Caki2 (cell line): ENCODE measurements at places on chromosomes 1 and 21.
A peak's percentile ranks its signal among the peaks of the same experiment; 100 is the strongest.

GRCh38 chr1:23211955-23212354, 5.3 kb downstream of the HTR1D start:
- DNase-seq: no peak

DNA sequence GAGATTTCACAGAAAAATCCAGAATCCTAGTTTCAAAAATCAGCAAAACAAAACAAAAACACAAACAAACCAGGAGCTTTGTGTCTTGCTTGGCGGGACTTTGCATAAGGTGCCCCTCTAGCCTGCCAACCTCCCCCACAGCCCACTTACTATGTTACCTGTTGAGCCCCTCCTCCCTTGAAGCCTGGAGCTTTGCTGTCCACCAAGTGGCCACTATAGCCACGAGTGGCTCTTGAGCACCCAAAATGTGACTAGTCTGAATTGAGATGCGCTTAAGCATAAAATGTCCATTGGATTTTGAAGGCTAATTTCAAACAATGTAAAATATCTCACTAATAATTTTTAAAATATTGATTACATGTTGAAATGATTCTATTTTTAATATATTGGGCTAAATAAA, 12.2 kb downstream of the TFAP2E start:
- no peak for DNase-seq

- no peak for DNase-seq
Observed at GRCh38 chr1:226029093-226029496, 30.0 kb upstream of the SDE2 start.

DNA sequence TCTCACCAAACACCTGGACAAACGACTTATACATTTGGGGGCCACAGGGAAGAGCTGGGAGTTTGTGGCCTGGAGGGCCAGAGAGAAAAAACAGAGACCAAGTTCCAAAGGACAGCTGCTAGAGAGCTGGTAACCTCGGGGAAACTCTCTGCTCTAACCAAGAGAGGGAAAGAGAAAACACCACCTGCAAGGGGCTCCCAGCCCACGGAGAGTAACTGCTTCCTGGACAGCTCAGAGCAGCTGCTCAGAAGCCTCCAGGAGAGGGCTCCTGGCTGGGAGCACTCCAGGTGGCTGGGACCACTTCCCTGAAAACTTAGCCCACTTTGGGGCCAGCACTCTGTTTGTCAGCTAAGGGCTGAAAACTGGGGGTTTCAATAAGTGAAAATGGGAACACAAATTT, 154.8 kb upstream of the GRIK3 start:
- DNase-seq: no peak

GRCh38 chr1:109634292-109634691, 14.7 kb downstream of the AMPD2 start:
- no peak for DNase-seq

GRCh38 chr1:91779548-91780021, 106.4 kb downstream of the TGFBR3 start:
- no peak for DNase-seq

GRCh38 chr1:21634806-21635535, 34.2 kb downstream of the RAP1GAP start:
- peak; percentile 85 for DNase-seq

DNA sequence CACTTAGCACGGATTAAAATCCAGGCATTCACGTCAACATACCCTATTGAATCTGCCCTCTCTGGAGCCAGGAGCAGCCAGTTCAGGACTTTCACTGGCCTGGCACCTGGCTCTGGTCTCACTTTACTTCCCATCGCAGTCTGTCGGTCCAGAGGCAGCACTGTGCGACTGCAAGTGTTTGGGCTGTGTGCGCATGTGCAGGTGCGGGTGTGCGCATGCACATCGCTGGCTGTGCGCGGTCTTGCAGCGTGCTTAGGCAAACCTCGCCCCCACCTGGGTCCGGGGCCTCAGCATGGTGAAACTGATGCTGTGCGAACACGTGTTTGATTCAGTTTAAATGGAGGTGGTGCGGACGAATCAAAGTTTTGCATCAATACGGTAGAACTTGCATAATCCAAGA, 38.0 kb downstream of the ATF3 start:
- DNase-seq: no peak

GRCh38 chr1:162498496-162498810, 835 bp downstream of the UHMK1 start:
- DNase-seq: no peak

DNA sequence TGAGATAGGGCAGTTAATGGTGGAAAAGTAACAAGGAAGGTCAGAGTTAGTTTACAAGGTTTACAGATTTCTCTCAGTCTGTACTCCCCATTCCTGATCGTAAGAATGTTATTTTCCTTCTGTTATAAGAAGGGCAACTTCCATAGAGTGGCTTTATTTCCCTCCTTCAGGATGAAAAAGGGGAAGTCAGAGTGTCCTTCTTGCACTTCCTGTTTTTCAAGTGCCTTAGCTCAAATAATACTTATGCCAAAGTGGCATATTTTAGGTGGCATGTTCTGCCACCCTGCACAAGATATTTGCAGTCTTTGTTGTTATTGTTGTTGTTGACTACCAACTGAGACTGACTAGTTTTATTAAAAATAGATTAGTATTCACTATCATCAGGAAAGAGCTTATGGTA, 730.7 kb upstream of the ADGRL4 start:
- no peak for DNase-seq

- no peak for DNase-seq
Observed at GRCh38 chr21:16085421-16085820, 355.6 kb downstream of the USP25 start.

DNA sequence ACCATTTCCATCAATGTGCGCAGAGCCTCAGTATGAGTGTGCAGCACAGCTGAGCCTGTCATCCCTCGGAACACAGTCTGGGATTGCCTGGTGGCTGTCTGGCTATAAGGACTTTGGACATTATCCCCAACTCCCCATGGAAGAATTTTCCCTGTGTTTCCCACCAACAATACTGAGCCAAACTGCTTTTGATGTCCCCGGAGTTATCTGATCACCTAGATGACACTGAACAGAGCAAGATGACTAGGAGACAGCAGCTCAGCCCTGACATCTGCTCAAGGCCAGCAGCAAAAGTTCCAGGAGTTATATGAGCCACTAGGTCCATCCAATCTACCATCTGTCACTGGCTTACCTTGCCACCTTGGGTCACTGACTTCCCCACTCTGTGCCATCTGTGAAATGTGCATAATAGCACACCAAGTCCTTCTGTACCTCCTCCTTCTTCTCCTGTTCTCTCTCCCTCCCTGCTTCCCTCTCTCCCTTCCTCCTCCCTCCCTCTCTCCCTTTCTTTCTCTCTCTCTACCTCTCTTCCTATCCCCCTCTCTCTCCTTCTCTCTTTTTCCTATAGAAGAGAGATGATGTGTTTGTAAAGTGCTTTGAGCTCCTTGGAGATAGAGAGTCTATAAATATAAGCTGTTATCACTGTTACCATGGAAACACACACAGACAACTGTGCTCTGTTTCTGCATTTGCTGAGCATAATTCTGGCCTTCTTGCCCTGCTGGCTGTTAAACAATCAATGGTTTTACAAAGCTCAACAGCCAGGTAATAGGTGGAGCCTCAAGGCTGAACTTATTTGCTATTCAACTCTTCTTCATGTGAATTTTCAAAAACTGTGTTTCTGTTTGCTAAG, 19.7 kb upstream of the ATP1B1 start:
- peak; percentile 50 for DNase-seq

- DNase-seq: no peak
Observed at GRCh38 chr1:30226648-30227047, 496.7 kb downstream of the MATN1 start.

DNA sequence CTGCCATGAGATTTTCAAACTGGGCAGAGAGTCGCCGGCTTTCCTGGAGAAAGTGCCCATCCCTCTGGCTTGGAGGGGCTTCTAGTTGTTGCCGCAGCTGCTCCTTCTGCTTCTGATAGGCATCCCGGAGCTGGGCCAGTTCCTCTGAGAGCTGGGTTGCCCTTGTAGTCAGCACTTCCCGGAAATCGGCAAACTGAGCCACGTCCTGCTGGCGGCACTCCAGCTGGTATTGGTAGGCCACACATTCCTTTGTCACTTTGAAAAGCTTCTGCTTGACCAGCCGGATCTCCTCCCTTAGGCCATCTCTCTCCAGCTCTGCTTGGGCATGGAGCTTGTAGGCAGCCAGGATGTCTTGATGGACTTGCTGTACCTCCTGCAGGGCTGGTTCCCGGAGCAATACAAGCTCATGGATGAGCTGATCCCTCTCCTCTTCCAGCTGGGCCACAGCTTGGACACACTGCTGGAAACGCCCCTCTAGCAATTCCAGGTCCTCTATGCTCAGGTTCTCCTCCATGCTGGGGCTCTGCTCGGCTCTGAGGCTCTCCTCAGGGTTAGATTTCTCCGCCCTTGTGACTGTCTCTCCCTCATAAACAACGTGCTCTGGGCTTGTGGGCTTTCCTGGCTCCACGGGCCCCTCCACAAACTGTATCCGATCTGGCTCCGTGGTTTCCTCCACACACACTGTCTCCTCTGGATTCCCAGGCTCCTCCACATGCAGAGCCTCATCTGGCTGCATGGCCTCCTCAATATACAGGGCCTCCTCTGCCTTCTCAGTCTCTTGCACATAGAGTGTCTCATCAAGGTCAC, 7.3 kb downstream of the SYNC start:
- no peak for DNase-seq

- no peak for DNase-seq
Observed at GRCh38 chr1:164774413-164774812, 215.4 kb downstream of the PBX1 start.

- DNase-seq: no peak
Observed at GRCh38 chr1:85460555-85461088, 4.3 kb downstream of the DDAH1 start.

GRCh38 chr1:115665319-115666096, 23.7 kb downstream of the VANGL1 start:
- DNase-seq: no peak

DNA sequence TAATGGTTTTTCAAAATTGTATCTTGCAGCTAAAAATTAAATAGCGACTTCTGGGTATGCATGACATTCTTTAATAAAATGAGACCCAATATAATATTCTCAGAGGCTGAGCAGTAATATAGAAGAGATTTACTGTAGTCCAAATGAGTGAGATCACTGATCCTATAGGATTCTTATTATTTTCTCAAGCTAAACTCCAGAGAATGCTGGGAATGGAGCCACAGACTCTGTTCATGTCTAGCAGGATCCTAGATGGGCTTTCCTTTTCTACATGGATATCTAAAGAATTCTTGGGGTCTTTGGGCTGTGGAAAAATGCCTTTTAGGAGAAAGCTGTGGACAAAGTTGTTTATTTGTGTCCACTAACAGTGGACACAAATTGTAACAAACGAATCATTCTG, 150.7 kb upstream of the ZNF644 start:
- no peak for DNase-seq

- DNase-seq: no peak
Observed at GRCh38 chr1:64850846-64851245, 106.0 kb downstream of the RAVER2 start.

- DNase-seq: no peak
Observed at GRCh38 chr1:175182201-175182746, 10.3 kb downstream of the KIAA0040 start.

- DNase-seq: no peak
Observed at GRCh38 chr21:46138383-46138970, 16.9 kb downstream of the FTCD start.

- DNase-seq: no peak
Observed at GRCh38 chr21:35905963-35906345, 154.4 kb downstream of the SETD4 start.

DNA sequence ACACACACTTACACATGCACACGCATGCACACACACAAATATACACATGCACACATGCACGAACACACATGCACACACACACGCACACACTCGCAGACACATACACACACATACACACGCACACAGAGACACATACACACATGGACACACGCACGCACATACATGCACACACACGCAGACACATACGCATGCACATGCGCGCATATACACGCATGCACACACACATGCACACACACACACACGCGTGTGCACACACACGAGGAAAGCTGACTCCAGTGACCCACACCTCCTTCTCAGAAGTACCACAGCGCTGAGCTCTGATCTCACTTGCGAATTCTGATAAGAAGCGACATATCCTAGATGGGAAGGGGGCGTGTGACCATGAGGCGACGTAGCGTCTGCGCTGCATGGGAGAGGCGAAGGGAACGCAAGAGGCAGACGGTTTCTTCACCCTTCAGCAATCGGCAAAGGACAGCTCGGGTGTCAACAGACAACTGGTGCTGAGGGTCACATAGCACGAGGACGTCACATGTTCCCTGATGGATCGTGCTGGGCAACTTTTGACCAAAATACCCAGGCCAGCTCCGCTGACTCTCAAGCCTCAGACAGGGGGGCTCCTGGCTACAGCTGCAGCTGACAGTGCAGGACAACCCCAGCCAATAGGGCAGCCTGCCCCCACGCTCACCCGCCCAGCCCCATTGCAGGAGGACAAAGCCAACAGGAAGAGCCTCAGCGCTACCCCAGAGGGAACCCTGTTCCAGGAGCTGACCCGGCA, 16.0 kb upstream of the PDE9A start:
- DNase-seq: no peak

DNA sequence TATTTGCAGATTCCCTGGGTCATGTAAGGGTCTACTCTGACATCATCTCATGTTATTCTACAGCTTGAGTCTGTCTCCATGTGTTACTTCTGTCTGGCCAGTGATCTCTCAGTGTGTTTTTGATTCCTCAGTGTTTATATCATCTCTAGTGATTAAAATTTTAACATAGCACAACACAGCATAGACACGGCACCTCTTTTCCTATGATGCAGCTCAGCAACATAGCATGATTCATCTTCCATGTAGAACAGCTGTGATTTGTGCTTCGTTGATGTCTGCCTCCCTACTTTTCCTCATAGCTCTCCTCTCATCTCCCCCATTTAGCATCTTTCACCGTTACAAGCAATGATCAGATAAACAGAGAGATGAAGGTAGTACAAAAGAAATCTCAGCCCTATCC, 163.9 kb upstream of the DPT start:
- no peak for DNase-seq

DNA sequence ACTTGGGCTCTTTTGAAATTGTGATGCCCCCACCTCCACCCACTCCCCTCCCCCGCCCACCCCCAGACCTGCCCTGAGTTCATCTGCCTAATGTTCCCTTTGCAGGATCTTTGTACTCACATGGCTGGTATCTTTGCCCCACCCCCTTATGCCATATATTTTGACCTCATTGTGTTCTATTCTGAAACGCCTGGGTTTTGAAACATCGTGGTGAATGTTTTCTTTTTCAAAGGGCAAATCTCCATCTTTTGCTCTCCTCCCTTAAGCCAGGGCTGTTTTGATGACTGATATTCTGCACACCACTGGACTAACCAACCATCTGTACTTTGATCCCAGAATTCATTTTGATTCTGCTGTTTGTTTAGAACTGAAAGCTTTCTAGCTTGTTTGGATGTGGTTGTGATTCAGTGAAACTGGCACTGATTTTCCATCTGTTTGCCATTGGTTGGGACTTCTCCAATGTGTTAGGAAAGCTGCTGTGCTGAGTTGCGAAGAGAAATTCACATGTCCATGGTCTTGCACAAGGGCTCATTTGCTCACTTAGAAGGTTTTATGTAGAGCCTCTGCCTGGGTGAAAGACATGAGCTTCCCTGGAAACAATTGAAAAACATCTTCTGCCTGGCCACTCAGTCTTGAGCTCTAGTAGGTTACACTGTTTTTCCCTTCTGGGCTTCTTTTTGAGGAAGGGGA, 16.5 kb downstream of the SMAP2 start:
- DNase-seq: no peak

GRCh38 chr1:97925151-97925550, 4.3 kb upstream of the DPYD start:
- DNase-seq: no peak

GRCh38 chr1:168112673-168113305, 23.9 kb downstream of the GPR161 start:
- peak; percentile 64 for DNase-seq
